PC-3 (cell line): ENCODE measurements at places on chromosomes 5 and 9. TPM values are rescaled to one million over a fixed set of nuclear protein-coding genes. Genes with fewer than 3 reads are reported as not detected.

GRCh38 chr9:111730937-111731567 lies 63.7 kb downstream of the SHOC1 start:
- H3K27me3 ChIP-seq = no peaks in the 10 kb centered on the region
- H3K4me3 ChIP-seq = no peak overlapping the region
- no peak overlapping the region for H3K27ac ChIP-seq
- H3K4me1 ChIP-seq = peaks cover 36% of the 10 kb centered on the region

- H3K4me3 ChIP-seq = no peak overlapping the region
- H3K27ac ChIP-seq = no peak overlapping the region
- peaks cover 17% of the 10 kb centered on the region for H3K4me1 ChIP-seq
- no peaks in the 10 kb centered on the region for H3K36me3 ChIP-seq
- no peak for DNase-seq
Measured at GRCh38 chr9:95491543-95492320, 25.0 kb downstream of the PTCH1 start.

DNA sequence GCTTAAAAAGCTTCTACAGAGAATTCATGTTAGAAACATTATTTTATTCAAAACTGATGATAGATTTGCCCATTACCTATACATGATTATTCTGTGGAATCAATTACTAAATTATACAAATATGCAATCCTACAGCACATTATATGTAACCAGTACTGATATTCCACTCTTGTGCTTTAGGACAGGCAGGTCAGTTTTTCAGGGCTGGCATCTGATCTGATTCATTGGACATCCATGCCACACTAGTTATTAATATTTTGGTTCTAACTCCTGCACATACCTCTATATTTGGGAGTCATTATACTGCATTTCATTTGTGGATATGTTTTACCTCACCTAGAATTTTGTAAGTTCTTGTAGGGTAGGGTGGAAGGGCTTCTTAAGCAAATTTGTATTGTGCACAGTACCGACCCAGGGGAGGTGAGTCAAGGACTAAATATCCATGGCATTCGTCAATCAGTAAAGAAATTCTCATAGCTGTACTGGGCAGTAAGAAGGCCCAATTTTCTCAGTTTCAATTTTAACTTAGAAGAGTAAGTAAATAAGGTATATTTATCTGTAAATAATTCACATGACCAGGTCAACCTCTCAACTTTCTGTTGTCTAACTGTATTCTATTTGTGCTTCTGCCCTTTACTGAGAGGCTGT lies 33.5 kb downstream of the ELOVL7 start:
- DNase-seq = peak; percentile 74
- peaks cover 22% of the 10 kb centered on the region for H3K4me1 ChIP-seq
- H3K4me3 ChIP-seq = peak overlapping the region; percentile 22; the same call in 1 of the 2 replicates
- H3K27ac ChIP-seq = no peak overlapping the region
- no peaks in the 10 kb centered on the region for H3K36me3 ChIP-seq

DNA sequence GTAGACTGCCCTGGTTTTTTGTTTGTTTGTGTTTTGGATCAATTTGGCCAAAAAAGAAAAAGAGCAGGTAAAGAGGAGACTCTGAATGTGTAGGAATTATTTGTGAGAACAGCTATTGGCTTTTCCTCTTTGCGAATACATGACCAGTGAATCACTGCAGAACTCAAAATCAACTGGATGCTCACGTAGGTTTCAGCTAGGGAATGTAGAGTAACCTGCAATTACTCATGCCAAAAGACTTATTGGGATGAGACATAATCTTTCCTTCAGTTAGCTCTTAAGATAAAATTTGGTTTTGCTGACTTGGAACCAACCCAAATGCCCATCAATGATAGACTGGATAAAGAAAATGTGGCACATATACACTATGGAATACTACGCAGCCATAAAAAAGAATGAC lies 348.0 kb downstream of the NPR3 start:
- H3K4me1 ChIP-seq = no peaks in the 10 kb centered on the region
- H3K4me3 ChIP-seq = no peak overlapping the region
- peak; percentile 38 for DNase-seq
- H3K36me3 ChIP-seq = no peaks in the 10 kb centered on the region
- H3K27ac ChIP-seq = no peak overlapping the region

The BNC2 gene
- 11.7 TPM in 2 replicates for total RNA-seq
